ENCODE measurements at places on chromosomes 3 and 15.

- DNase-seq, result no peak
Measured at GRCh38 chr3:29438580-29438979, 157.7 kb downstream of the RBMS3 start.

DNA sequence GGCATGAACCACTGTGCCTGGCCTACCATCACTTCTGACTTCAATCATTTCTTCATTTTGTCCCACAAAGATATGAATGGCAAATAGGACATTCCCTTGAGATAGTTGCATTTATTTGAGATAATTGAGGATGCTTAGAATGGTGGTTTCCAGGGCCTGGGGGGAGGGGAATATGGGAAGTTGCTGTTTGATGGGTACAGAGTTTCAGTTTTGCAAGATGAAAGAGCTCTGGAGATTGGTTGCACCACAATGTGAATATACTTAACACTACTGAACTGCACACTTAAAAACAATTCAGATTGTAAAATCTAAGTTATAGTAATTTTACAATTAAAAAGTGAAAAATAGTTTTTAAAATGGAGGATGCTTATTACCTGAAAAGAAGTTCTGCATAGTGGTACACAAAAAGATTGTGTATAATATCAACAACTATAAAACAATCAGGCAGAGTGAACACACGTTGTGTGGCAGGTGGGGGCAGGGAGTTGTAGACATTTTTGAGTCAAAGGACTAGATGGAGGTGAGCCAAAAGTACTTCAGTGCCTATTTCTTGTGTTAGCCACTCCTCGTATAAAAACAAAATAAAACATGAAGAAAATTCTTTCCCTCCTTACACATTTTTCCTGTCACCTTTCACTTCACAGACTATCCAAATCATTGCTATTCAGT, 18.5 kb upstream of the RIOX2 start:
- no peak for DNase-seq

DNA sequence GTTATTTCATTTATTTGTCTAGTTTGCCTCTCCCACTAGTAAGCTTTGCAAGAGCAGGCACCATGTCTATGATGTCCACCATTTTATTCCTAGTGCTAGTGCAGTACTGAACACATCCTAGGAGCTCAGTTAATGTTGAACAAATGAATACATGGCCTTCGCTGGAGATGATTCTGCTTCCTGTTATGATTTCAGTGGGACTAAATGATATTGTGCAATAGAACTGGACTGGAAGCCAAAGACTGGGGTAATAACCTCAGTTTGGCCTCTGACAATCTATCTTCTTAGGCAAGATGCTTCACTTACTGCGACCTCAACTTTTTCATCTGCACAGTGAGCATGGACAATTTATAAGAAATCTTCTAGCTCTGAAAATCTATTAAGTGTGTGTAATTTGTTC, 191.3 kb downstream of the ADAMTSL3 start:
- no peak for DNase-seq

GRCh38 chr3:39178553-39178952, 13.8 kb downstream of the XIRP1 start:
- no peak for DNase-seq

- DNase-seq, result no peak
Measured at GRCh38 chr3:107401301-107401700, 24.1 kb downstream of the CCDC54 start.

- no peak for DNase-seq
Measured at GRCh38 chr3:65953881-65954733, 84.6 kb downstream of the MAGI1 start.

DNA sequence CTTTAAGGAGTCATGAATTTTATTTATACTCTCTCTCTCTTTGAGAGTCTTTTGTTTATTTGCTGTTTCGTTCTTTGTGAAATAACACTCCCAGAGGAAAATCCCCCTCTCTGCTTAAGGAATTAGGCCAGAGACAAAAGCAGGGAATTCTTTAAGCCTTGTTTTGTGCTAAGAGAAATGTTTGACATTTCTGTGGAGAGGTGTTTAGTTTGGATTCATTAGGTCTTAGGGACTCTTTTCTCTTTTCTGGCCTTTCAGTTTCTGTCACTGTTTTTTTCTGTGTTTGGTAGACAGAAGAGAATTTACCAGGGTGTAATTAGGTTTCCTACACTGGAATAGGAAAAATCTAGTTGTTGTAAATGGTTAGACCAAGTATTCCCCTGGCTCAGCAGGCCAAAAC, 241.8 kb upstream of the NR2F2 start:
- DNase-seq, result no peak

DNA sequence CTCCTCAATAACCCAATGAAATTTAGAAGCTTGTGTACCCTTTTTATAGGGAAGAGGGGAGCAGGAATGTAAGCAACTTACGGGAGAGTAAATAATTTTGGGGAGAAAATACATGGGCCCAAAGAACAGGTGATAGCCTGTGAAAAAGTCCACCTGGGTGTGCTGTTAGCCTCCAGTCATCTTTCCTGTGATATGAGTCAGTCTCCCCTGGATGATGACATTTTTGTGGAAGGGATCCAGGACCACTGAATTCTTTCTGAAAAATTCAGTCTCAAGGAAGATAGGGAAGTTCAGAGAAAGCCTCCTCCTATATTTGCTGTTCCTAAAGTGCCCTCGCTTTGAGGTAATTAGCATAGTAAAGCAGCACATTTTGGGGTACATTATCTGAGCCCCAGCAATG, 149.8 kb downstream of the SQOR start:
- no peak for DNase-seq

DNA sequence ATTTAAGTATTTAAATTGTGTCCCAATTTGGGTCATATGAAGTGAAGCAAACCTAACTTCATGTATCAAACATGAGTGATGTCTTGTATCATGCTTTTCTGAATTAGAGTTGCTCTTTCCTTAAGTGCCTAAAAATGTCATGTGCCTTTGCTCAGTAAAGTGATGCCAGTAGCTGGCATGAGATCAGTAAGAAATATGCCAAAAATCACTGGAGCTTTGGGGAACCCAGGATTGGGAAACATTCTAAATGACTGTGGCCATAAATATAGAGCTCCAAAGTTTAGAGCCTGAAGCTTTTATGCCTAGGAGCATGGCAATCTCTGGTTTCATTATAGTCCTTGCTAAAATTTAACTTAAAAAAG, 33.8 kb downstream of the RBMS3 start:
- no peak for DNase-seq

DNA sequence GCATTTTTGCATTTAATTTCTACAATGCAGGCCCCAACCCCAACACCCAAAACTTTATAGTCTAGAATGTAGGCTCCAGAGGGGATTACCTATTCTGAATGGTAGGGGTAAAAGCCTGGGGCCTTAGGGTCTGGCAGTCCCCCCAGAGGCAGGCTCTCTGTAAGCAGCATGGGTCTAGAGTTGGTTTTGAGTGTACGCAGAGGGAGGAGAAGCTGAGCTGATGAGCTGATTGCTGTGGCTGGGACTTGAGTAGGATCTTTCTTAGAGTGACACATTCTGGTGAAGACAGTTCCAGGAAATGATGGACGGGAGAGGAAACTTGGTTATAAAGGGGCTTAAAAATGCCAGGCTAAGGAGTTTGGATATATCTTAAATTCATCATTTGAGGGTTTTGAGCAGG, 2.1 kb downstream of the LPP start:
- DNase-seq, result no peak

DNA sequence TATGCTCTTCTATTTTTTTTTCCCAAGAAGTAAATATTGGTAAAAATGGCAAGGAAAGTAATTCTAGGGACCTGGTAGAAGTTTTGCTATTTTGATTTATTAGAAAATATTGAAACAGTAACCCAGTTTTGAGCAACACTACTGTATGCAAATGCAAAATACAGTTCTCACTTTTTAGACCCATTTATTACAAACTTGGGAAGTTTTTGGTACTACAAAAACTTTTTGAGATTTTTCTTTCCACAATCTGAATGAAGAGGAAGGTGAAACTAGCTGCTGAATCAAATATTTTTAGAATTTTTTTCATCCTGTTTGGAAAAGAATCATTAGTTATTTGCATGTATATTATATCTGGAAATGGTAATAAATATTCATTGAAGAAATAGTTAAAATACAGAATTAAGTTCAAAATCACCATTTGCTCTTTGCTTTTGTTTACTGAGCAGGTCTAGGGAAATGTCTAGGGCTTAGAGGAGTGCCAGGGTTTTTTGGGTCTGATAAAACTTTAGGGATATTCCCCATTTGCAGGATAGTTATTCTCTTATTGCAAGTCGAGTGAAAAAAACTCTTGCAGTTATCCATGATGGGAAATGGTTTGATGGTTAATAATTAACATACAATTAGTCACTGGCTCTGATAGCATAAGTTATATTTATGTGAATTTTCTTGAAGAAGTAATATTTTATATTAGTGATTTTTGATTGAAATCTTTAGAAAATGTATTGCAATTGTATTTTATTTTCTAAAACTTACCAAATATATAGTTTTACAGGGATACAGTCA, 47.0 kb downstream of the TCF12 start:
- DNase-seq, result no peak

DNA sequence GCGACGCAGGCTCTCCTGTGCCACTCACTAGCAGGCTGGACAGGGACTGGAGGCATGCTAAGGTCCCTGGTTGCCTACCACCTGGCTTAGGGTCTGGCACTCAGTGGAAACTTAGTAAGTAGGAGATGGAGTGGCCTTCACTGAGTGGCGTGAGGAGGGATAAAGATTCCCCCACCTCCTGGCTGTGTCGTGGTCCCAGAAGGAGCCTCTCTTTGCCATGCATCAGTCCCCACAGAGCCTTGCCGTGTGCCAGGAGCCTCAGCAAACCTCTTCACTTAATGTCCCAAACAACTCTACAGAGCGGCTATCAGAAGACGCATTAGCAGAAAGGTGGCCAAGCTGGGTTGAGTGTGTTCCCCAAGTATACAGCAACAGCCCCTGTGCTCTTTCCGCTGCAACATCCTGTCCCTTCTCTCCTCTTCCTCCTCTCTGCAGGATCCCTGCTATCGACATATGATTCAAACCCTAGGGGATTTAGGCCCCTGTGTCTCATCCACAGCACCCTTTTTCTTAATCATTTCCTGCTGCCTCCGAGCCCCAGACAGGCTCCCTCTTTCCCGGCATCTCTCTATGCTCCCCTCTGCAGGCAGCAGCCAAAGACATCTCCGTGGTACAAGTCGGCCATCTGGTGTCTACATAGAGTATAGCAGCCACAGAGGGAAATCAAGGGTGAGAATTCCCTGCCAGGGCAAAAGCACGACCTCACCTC, 66.7 kb downstream of the SLC6A1 start:
- DNase-seq, result peak; percentile 38

- DNase-seq, result no peak
Measured at GRCh38 chr3:145269106-145269505, 891.9 kb downstream of the PLOD2 start.

DNA sequence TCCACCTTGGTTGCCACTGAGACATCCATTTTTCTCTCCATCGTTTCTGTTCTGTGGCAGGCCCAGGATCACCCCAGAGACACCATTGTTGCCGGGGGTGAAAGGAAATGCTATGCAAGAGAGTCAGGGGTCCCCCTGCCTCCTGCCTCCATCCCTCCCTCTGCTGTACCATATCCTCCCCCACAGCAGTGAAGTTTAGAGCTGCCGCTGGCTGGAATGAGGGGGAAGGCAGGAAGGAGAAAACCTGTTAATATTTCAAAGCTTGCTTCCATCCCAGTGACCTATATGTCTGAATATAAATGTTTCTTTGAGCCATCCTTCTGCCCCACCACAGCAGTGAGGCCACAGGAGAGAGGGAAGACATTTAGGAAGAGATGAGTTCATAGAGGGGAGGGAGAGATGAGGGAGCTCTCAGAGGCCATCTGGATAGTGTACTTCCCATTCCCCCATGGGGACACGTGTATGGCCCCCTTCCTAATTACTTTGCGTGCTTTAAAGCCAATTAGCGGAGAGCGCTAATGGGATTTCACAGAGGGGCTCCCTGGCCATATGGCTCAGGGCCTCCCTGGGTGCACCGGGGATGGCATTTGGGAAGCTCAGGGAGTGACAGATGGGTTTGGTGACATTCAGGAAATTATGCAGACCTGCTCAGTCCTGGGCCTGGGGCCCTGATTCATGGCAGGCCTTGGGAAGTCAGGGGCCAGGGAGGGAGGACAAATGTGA, 40.4 kb upstream of the CHRNB4 start:
- no peak for DNase-seq

DNA sequence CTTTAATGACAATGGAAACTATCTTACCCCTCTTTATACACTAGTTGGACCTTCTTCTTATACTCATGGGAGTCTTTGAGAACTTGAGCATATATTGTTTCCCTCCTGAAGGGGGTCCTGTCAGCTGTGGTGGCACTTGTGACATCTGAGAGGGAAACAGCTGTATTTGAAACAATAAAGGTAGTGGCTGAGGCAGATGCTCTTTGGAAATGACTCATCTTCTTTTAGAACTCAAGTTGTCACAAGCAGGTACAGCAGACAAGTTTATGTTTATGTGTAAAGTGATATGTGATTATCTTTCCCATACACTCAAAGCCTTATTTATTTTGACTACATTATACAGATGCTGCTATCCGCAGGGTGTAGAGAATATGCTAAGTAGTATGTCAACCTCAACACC, 220.0 kb upstream of the GRM7 start:
- no peak for DNase-seq

DNA sequence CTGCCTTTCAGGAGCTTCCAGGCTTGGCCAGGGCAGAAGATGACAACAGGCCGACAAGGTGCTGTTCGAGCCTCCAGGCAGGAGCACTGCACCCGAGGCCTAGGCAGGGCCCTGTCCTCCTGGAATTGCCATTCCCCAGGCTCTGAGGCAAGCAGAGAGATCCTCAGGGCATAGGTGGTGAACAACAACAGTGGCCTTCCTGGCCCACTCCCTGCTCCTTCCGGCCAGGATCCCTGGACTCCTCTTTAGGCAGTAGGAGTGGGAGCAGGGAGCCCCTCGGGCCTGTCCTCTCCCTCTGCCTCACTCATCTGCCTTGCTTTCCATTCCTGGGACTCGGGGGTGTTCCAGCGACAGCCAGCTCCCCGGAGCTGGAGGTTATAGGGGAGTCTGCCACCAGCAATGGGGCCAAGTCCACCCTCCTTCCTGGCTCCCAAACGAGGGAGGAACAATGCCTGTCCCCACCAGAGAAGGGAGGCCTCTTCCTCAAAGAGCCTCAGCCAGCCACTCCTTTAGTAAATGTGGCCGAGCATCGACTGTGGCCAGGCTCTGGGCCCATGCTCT, 135.0 kb downstream of the NUP210 start:
- no peak for DNase-seq

DNA sequence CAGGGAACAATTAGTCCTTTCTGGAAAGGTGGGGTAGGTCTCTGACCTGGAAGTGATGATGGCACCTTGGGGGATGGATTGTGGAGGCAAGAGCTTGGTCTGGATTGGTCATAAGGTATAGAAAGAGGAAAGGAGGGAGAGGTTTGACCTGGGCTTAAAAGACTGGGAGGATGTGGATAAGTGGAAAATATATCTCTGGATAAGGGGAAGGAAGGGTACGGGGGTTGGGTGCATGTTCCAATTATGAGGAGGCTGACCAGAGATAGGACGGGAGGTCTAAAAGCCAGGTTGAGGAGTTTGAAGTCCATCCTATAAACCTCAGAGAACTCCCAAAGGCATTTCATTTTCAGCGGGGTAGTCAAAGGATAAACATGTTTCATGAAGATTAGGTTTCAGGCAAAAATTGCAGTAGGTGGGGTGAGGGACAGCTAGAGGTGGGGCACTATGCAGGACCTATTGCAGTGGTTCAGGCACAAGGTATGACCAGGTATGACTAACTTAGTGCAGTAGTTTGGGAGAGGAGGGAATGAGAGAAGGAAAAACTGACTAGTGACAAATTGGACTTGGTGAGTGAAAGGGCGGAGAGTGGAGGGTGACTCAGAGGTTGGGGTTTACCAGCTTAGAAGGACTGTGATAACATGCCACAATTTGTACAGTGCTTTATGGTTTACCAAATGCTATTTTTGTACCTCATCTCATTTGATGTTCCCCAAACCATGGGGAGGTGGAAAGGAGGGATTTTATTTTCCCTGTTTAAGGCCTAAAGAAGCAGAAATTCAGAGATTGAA, 10.7 kb downstream of the PDE8A start:
- peak; percentile 58 for DNase-seq
